Stimulated activated CD4-positive, alpha-beta T cell treated with anti-CD3 and anti-CD28 coated beads, Interleukin-15, amount 100 ng/mL, for 1 hour (primary cell): ENCODE measurements at places on chromosomes 3 and 15.

DNA sequence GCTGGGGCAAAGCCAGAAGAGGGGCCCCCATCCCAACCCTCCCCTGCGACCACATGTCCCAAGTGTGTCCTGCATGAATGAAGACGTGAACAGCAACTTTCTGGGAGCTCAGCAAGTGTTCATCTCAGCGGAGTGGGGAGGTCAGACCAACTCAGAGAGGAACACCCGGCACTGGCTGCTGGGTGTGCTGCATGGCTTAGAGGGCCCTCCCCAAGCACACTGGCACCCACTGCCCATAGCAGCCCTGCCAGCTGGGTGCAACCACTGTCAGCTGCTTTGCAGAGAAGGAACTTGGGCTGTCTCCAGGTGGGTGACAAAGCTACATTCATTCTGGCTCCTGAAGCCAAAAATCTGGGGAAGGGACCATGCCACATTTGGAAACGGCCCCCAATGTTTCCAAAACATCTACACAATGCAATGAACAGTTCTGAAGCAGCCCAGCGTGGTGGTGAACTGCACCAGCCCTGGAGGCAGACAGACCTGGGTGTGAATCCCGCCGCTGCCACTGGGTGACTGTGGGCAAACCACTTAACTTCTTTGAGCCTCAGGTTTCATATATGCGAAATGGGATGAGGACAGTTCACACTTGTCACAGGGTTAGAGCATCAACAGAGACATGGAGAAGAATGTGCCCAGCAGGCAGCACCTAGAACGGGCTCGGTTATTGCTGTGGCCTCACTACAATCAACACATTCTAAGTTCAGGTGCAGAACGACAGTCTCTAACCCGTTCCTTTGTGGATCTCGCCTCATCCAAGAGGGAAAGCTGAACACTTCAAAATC lies 145.4 kb downstream of the NUP210 start:
- no peak for DNase-seq

DNA sequence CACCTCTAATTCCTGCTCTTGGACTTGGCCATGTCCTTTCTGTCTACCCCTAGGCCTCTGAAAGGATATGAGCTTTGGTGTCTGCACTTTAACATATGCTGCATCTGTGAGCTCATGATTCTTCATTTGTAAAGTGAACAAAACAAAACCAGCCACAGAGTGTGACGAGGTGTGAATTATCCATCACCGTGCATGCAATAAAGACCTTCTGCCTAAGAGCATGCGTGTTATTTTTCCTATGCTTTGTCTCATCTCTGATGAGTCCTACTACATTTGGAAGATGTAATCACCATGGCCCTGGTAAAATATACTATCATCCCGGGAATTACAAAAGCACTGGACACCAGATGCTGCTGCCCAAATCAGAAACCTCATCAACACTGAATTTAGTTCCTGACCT lies 103.5 kb upstream of the KCNAB1 start:
- no peak for DNase-seq

DNA sequence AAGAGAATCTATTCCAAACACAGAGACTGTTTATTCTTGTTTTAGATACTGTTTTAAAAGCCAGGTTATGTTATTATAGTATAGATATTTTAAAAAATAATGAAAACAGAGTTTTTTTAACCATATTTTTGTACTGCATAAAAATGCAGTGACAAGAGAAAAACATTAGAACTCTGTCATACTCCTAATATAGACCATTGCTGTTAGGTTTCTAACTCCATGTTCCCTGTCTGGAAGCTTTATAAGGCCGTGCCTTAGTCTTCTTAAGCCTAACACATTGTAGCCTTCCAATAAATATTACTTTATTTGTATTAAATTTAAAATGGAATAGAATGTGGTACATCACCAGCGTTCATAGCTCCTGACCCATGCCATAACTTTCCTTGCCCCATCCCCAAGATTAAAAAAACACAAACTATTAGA lies 53.2 kb downstream of the MBNL1 start:
- no peak for DNase-seq

GRCh38 chr3:55673764-55674163 lies 186.7 kb upstream of the WNT5A start:
- DNase-seq: no peak
